ENCODE measurements at places on chromosomes 6 and 20. TPM values are rescaled to one million over a fixed set of nuclear protein-coding genes. Genes with fewer than 3 reads are reported as not detected.

GRCh38 chr6:42498473-42499128 is 46.9 kb upstream of the TRERF1 start:
- DNase-seq = no peak

Gene CD83
- total RNA-seq = 3.8 TPM

DNA sequence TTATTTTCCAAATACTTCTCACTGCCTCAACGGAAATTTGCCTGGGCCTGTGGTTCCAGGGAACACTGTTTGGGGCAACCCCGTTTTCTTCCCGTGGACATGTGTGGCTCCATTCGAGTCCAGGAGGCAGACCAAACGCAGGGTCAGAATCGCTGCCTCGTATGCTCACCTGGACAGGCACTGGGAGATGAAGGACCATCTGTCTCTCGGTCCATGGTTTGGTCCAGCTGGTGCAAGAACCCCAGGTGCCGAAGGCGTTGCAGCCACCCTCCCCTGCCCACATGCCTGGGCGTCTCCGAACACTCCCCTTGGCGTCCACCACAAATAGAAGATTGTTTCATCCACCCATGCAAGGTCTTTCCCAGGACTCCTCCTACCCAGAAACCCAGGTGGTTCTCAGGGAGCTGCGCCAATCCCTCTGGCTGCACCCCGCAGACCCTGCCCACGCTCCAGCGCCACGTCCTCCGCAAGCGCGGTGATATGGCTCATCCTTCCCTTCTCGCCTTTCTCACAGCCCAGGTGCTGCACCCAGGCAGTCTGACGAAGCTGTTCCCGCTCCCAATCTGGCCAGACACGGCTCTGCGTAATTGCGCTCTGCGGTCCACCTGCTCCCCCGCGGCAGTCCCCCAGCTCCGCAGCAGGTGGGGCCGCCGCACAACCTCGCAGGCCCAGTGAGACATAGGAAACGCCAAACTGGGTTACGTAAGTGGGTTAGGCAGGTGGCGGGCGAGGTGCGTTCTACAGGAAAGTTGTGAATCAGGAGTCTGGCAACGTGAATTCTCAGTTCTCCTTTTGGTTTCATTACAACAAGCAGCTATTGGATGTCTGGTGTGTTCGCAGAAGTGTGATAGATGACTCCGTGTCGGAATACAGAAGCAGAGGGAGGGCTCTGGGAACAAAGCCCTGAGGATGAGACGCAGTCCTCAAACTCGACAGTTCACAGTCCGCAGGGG is 146.2 kb upstream of the ECI2 start:
- peak; percentile 72 for DNase-seq

Gene ZBTB12
- total RNA-seq = 3.0 TPM

DNA sequence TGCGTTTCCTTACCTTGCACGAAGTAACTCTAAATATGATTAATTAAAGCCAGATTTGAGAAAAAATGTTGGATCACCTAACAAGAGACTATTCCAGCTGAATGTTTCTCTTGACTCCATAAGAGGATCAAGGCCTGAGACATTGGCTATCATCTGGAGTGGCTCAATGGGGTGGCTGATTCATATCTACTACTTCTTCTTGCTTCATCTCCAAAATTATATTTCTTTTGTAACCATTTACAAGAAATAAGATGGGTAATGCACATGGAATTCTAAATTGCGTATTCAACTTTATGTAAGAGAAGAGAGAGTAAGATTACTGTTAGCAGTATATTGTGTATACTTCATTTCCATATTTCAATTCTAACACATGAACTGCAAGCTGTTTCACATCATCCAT is 819.0 kb upstream of the EYS start:
- no peak for DNase-seq

- no peak for DNase-seq
These were observed 41.1 kb upstream of the GTSF1L start for GRCh38 chr20:43767686-43768474.

DNA sequence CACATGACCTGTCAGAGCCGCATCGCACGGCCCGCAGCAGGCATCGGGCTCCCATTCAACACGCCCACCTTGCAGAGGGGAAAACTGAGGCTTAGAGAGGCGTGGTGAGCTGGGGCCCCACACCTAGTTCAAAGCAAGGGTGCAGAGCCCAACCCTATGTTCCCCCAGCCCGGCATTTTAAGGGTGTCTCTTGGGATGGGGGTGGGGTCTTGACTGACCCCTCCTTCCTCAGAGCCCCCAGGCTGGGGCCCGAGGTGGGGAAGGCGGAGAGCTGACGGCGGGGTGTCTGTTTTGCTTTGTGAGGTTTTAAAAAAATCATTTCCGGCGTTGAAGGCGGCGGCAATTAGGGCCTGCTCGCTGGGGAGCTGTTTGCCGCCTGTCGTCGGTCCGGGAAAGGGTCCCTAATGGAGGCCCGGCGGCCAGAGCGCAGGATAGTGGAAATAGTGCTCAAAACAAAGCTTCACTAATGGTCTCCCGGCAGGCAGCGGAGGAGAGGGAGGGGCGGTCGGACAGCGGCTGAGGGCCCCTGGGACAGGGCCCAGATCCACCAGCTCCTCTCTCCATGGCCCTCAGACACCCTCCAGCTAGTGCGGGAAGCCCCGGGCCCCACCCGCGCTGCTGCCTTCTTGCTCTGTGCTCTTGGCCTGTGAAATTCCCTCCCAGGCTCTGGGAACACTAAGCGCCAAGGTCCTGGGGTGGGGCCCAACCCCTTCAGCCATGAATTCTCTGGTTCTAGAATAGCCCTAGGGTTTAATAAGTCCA is 11.9 kb downstream of the VSTM2L start:
- no peak for DNase-seq

DNA sequence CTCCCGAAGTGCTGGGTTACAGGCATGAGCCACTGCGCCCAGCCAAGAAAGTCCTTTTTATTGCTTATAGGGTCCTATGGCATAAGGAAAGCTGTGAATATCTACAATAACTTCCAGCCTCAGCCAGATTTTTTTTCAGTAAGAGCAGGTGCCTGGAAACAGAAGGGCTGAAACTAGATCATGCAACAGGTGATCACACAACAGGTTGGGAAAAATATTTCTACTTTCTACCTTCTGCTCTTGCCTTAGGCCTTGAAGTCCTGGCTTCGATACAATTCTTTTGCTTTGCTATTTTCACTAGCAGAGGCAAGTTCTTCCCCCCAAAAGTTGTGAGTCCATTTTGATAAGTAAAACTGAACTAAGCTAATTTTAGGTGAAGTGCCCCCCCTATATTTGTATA is 9.7 kb upstream of the FBXO30 start:
- DNase-seq = no peak

- no peak for DNase-seq
These were observed 17.0 kb downstream of the TOP1 start for GRCh38 chr20:41045671-41046070.

DNA sequence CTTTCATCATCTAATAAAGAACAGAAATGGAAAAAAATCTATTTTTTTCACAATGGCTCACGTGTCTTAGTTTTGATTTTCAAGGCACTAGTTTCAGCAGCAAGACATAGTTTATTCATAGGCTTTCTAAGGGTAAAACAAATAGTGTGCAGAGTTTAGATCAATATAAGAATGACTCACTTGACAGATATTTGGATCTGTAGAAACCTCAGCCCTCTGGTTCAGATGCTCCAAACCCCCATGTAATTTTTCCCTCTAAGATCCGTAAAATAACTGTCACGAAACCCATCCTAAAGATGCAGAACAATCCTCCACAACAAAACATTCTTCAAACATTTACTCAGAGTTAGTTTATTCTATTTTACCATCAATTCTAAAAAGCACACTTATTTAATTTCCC is 43.4 kb downstream of the IYD start:
- DNase-seq = no peak

- DNase-seq = no peak
These were observed 108.4 kb upstream of the SLC22A23 start for GRCh38 chr6:3565291-3565690.

DNA sequence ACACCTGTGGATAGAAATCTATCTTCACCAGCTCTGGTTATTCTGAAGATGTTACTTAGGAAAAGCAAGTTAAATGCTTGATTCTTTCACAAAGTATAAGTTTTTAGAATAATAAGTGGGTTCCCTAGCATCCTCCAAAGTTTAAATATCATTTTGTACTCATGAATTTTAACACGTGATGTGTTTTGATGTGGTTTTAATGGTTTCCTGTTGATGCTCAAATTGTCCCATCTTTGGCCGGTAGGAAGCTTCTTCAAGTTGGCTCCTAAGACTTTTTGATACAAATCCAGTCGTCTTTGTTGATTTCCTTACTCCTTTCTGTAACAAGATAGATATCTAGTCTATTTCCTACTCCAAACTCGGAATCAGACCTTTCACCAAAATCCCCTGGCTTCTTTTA is 94.5 kb upstream of the STXBP5 start:
- DNase-seq = no peak

Gene HFE
- total RNA-seq = 2.4 TPM

Gene PM20D2
- total RNA-seq = 2.7 TPM

Data from dermis microvascular lymphatic vessel endothelial cell (primary cell).